Effector memory CD4-positive, alpha-beta T cell (primary cell): ENCODE measurements at places on chromosomes 13 and 19.

GRCh38 chr13:49388091-49388635 lies 55.7 kb downstream of the CAB39L start:
- DNase-seq, result no peak

- no peak for DNase-seq
Observed at GRCh38 chr19:47142779-47143178, 12.1 kb downstream of the SAE1 start.

DNA sequence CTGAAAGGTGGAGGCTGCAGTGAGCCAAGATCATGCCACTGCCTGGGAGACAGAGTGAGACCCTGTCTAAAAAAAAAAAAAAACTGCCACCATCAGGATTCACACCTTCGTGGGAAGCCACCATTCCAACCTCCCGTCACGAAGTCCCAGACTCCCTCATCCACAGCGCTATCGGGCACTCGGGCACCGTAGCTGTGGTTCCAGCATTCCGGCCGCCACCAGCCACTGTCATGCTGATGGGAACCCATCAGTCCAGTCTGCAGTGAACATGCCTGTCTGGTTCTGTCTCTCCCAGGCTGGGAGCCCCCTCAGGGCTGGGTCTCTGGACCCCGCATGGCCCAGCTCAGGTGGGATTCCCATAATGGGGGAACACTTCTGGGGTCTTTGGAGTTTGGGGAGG lies 27.5 kb downstream of the TINCR start:
- DNase-seq, result no peak

DNA sequence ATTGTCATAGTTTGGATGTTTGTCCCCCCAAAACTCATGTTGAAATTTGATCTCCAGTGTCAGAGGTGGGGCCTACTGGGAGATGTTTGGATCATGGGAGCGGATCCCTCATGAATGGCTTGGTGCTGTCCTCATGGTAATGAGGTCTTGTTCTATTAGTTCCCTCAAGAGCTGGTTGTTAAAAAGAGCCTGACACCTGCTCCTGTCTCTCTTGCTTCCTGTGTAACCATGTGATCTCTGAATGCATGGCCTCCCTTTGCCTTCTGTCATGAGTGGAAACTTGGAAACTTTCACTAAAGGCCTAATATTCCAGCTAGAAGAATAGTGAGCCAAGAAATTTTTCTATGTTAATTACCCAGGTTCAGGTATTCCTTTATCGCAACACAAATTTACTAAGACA lies 311.4 kb upstream of the ATXN8OS start:
- no peak for DNase-seq

DNA sequence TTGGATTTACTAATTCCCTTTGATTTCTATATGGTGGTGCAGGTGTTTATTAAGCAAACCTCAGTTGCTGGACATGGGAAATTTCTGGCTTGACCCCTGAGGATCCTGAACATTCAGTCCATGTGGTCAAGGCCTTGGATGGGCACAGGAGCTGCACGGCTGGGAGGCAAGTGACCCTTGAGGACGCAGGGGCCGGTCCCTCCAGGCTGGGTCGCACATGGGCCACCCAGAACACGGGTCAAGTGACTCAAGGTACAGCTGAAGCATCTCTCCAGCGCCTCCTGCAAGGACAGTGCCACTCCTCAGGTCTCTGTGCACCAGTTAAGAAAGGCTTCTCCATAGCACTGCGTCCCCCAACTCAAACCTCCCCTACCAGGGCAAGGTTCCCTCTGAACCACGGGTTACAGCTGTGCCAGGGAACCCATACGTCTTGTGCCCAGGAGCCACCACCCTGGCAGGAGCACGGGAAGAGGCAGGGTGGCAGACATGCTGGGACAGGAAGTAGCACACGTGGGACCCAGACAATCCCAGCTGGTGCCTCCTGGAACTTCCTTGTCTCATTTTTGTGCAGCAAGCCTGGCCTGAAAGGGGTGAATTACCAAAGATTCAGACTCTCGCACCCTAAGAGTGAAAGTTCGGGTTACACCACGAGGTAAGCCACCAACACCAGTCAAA lies 93.1 kb downstream of the SPACA7 start:
- no peak for DNase-seq

- no peak for DNase-seq
Observed at GRCh38 chr13:40126306-40127085, 471.0 kb downstream of the COG6 start.

DNA sequence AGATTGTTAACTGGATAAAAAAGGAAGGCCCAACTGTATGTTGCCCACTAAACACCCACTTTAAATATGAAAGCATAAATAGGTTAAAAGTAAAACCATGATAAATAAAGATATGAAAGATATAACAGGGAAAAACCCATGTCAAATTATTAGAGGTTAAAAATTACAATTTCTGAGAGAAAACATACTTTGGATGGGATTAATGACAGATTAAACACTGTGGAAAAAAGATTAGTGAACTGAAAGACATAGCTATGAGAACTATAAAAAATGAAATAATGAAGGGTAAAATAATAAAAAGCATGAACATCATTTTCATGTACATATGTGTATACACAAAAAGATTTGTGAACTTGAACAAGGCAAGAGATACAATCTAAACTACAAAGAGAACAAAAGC lies 2.2 kb upstream of the ZNF577 start:
- no peak for DNase-seq

GRCh38 chr19:37304190-37304883 lies 66.6 kb upstream of the ZNF527 start:
- no peak for DNase-seq

DNA sequence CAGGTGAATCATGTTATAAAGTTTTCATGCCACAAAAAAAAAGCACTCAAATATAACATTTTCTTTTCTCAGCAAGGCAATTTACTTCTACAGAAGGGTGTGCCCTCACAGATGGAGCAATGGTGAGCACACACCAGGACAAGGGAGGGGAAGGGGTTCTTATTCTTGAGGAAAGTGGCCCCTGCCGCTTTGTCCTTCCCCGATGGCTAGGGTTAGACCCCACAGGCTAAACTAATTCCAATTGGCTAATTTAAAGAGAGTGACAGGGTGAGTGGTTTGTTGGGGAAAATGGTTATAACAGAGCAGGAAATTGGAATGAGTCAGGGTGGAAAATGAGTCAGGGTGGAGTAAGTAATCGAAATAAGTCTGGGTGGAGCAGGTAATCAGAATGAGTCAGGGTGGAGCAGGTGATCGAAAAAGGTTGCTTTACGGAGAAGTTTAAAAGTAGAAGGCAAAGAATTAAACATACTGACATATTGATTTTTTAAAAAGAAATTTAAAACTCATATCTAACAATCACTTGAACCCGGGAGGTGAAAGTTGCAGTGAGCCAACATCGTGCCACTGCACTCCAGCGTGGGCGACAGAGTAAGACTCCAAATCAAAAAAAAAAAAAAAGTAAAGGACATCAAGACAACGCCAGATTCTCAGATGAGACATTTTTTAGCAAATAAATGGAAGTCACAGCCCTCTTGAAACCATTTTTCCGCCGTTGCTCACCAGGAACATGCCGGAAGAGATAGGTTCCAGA lies 813 bp downstream of the ZNF562 start:
- no peak for DNase-seq

DNA sequence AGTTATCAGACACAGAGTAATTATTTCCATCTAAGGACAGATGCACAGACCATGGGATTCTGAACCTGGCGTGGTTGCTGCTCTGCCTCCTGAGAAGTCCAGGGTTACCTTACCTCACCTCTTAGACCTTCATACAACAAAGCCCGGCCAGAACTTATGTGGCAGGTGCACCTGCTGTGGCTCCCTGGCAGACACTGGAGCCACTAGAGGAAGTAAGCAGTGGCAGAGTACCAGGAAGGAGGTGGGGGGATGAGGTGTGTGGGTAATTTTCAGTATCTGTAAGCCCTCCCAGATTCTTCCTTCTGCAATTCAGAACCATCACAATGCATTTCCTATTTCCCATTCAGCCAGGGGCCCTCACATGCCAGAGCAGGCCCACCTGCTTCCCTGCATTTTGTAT lies 106.1 kb upstream of the DOCK9 start:
- no peak for DNase-seq

DNA sequence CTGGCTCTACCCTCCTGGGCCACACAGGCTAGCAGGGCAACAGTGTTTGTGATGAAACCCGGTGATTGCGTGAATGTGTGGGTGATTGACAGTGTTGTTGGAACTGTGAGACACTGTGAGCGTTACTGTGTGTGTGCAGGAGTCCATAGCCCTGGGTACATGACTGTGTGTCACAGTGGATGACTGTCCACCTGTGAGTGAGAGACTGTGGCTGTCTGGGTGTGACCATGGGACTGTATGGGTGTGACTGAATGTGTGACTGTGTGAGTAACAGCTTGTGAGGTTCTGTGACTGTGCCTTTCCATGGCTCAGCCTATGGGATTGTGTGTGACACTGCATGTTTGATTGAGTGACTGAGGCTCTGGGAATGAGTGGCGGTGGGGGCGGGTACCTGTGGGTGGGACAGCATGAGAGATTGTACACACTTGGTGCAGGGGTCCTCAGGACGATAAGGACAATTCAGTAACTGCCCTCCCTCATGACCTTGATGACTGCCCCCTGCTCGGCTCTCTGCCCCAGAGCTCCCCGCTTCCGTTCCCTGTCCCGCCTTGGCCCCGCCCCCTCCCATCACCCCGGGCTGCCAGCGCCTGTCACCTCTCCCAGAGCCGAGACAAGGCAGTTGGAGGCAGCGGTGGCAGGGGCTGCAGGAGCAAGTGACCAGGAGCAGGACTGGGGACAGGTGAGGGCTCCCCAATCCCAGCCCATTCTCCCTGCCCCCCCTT lies at the start of gene GIPR:
TSS of gene GIPR (plus strand) at position 602 of the 722 bp plus-strand sequence. CDS start 1,300 bp downstream, outside the sequence.
- peak; percentile 24 for DNase-seq

DNA sequence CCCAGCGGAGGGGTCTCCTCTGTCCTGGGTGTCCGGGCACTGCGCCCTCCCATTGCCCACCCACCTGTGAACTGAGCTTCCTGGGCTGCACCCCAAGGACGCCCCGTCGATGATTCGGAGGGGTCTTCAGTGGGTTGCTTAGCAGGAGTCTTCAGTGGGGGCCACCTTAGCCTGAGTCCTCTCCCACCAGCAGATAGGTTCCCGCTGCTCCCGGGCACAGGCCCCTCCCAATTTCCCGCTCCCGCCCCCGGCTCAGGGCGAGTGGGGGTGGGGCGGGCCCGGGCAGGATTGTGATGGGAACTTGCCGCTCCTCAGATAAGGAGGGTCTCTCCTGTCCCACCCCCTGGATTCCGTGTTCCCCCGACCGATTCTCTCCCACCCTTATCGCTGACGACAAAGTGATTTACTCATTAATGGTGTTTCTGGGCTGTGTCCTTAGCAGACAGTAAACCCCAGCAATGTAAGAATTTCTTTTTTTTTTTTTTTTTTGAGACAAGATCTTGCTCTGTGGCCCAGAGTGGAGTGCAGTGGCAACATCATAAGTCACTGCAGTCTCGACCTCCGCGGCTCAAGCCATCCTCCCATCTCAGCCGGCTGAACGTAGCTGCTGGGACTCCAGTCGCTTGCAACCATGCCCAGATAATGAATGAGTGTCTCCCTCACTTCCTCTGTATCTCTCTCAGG lies 655 bp upstream of the S1PR5 start:
- DNase-seq, result peak; percentile 30

DNA sequence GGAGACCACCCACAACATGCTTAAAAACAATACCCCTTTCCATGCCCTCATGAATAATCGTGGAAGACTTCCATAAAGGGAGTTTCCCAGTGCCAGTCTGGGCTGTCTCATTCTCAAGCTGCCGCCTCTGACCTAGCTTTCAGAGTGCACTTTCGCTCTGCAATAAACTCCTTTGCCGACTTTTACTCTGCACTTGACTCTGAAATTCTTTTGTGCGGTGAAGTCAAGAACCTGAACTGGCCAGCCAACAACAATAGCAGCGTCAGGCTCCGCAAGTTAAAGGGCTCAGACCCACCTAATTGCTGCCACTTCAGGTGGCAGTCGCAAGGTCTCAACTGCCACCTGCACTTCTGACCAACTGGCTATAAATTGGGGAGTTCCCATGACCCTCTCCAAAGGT lies 10.3 kb upstream of the LEUTX start:
- DNase-seq, result no peak

- no peak for DNase-seq
Observed at GRCh38 chr13:102586615-102587014, 10.2 kb upstream of the TPP2 start.

DNA sequence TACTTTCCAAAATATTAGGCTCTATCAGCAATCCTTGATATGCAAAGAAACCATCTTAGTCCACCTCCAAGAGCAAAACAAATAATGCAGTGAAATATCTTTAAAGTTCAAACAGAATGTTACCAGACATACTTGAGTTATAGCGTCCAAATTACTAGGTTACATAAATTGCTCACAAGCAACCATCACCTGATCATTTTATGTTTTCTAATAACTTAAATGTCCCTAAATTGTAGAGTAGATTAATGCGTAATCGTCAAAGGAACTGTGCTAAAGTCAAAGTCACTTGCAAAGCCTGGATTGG lies 350.6 kb upstream of the ARGLU1 start:
- DNase-seq, result no peak

GRCh38 chr13:78540058-78540457 lies 63.3 kb downstream of the POU4F1 start:
- no peak for DNase-seq

DNA sequence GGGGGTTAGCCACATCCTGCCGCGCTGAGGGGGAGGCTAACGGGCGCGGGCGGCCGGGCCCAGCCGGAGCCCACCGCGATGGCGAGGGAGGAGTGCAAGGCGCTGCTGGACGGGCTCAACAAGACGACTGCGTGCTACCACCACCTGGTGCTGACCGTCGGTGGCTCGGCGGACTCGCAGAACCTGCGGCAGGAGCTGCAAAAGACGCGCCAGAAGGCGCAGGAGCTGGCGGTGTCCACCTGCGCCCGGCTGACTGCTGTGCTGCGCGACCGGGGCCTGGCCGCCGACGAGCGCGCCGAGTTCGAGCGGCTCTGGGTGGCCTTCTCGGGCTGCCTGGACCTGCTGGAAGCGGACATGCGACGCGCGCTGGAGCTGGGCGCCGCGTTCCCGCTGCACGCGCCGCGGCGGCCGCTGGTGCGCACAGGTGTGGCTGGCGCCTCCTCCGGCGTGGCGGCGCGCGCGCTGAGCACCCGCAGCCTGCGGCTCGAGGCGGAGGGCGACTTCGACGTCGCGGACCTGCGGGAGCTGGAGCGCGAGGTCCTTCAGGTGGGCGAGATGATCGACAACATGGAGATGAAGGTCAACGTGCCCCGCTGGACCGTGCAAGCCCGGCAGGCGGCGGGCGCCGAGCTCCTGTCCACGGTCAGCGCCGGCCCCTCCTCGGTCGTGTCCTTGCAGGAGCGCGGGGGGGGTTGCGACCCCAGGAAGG lies 692 bp downstream of the RGS9BP start:
- no peak for DNase-seq

DNA sequence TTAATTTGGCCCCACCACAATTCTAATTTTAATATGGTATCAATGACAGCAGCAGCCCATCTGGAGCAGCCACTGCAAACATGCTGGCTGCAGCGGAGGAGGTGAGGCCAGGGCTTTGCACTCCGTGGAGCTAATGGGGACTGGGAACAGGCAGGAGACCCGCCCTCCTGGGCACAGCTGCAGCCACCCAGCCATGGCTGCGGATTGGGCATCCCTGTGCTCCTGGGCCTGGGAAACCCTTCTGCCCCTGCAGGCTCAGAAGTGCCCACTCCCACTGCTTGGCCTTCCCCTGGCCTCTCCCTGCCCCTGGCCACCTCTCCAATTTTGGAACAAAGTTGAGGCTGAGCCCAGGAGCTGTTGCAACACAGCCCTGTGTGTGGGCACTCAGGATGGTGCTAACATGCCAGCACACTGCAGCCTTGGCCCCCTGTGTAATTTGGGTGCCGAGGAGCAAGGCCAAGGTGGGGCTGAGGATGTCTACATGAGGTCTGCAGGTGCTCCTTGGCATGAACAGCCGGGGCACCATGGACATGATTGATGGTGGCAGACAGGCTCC lies 123.6 kb downstream of the PCDH9 start:
- no peak for DNase-seq
